Astrocyte of the spinal cord (primary cell): ENCODE measurements at places on chromosomes 11 and 22.

DNA sequence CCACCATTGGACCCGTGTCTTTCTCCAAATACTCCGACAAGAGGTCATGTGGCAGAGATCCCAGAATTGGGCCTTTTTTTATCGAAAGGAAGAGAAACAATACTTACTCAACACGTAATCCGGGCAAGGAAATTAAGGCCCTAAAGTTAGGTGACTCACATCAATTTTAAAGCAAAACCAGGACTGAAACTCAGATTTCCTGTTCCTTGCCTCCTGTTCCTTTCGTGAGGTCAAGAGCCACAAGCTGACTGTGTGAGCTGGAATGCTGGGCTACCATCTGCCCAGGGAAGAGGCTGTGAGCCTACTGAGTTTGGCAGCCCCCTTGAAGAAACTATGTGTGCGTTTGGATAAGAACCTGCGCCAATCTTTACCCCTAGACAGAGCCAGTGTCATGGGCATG lies 27.1 kb upstream of the MRGPRX2 start:
- DNase-seq, result peak; percentile 91

GRCh38 chr11:66637557-66638176 lies 836 bp upstream of the RBM4 start:
- DNase-seq, result no peak

DNA sequence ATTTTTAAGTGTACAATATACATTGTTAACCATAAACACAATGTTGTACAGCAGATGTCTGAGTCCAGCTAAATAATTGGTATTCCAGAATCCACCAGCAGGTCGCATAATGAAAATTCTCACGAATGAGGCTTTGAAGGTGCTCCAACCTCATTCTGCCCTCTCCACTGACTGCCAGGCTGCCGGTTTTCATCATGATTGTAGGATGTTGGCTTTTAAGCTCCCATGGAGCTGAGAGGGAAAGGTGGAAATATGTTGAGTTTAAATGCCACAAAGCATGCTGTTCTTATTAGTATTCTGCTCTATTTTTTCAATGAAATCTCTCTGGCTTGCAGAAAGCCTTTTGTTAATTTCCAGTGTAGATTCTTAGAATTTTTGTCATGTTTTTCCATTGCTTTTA lies 337.2 kb upstream of the DDI1 start:
- DNase-seq, result peak; percentile 10

DNA sequence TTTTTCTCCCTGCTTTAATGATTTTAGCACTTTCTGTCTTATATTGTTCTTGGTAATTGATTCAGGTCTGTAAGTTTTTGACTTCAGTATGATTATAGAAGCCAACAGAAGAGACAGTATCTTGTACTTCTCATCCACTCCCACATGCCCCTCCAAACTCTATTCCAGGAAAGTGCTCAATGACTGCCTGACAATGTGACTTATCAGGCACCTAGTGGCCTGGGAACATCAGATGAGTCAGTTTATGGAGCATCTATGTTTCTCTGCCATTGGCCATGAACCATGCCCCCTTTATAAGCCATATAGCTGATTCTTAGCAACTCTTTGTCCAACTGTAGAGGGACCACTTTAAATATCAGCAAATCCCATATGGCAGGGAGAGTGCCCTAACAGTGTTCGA lies 179.2 kb upstream of the MTMR2 start:
- DNase-seq, result no peak

GRCh38 chr11:47183031-47183856 lies 3.0 kb downstream of the PACSIN3 start:
- DNase-seq, result no peak

GRCh38 chr11:73358071-73358470 lies 18.1 kb upstream of the RELT start:
- DNase-seq, result no peak

- peak; percentile 53 for DNase-seq
These were observed 3.2 kb upstream of the SYT13 start for GRCh38 chr11:45289369-45289768.

- DNase-seq, result no peak
These were observed 227.1 kb downstream of the DDX10 start for GRCh38 chr11:108891909-108892511.

- DNase-seq, result no peak
These were observed 92.1 kb downstream of the INSC start for GRCh38 chr11:15206791-15207190.

GRCh38 chr11:1728931-1729691 lies 21.3 kb downstream of the IFITM10 start:
- no peak for DNase-seq

GRCh38 chr11:85118151-85118550 lies 509.0 kb downstream of the DLG2 start:
- DNase-seq, result peak; percentile 11

GRCh38 chr11:95095858-95096587 lies 6.4 kb downstream of the ENDOD1 start:
- peak; percentile 52 for DNase-seq

GRCh38 chr11:35907648-35908431 lies 36.0 kb upstream of the LDLRAD3 start:
- peak; percentile 92 for DNase-seq

DNA sequence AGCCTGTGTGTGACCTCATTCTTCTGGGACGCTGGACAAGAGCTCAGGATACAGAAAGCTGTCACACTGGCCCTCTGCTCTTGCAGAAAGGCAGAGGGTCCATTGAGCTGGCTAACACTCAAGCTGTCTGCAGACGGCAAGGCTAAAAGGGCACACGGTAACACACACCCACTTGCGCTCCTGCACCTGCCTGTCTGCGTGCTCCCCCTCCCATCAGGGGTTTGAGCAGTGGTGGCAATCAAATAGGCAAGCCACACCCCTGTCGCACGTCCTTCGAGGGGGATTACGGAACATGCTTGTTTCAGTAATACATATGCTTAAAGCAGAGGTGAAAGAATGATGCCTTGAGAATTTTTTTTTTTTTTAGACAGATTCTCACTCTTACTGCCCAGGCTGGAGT lies 7.1 kb upstream of the QSER1 start:
- no peak for DNase-seq

DNA sequence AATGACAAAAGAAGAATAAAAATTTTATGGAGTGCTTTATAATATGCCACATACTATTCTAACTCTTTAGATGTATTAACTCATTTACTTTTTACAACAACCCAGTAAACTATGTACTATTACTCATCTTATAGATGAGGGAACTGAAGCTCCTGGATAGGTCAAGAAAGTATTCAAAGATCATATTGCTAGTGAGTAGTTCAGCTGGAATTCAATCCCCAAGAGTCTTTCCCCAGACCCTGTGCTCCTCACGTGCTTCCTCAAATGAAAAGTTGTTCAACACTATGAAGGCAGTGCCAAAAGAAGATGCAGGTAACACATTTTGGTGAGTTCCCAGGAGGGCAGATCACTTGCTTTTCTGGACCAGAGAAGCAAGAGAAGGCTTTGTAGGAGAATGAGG lies 46.8 kb downstream of the BTG4 start:
- peak; percentile 39 for DNase-seq

DNA sequence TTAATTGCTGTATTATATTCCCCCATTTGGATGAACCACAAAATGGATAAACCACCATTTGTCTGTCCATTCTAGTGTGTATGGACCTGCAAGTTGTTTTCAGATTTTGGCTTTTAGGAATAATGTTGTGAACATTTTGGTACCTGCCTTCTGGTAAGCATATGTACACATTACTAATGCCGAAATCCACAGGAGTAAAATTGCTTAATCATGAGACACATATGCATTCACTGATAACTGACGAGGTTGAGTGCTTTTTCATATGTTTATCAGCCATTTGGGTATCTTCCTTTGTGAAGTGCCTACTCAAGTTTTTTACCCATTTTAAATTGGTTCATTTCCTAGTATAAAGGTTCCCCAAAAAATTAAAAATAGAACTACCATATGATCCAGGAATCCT lies 34.2 kb downstream of the OSBP2 start:
- DNase-seq, result no peak

GRCh38 chr11:104609311-104610085 lies 288.8 kb downstream of the CASP12 start:
- DNase-seq, result peak; percentile 86

GRCh38 chr11:128669506-128670270 lies 24.2 kb upstream of the FLI1 start:
- DNase-seq, result peak; percentile 30

GRCh38 chr22:45102896-45103420 lies 60.8 kb upstream of the NUP50 start:
- DNase-seq, result no peak

GRCh38 chr11:74948546-74948897 lies 369 bp downstream of the XRRA1 start:
- DNase-seq, result no peak

DNA sequence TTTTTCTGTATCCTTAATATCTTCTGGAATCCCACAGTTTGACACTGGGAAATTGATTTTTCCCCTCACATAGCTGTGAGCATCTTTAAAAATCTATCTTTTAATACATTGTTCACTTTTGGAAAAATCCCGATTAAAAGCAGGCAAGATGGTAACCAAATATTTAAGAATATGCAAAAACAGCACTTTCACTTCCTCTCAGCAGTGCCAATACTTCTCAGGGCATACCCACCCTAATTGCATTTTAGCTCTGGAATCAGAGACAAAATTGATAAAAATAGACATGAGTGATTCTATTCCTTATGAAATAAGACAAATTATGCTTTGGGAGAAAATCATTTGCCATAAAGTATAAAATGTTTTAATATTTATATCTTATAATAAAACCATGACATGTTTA lies 168.5 kb upstream of the CCDC90B start:
- DNase-seq, result no peak
